Aorta (tissue), 5 donors: ENCODE measurements at places on chromosomes 7 and 10. TPM values are rescaled to one million over a fixed set of nuclear protein-coding genes. Genes with fewer than 3 reads are reported as not detected.

SLC26A5 gene
- total RNA-seq: 0.57 TPM

VWA2 gene
- 0.45 TPM for total RNA-seq

AASS gene
- 34.2 TPM for total RNA-seq

UCMA gene
- not detected for total RNA-seq

WNT2 gene
- total RNA-seq: 0.45 TPM

EVX1 gene
- total RNA-seq: not detected

CCL24 gene
- total RNA-seq: 1.1 TPM

C10orf67 gene
- total RNA-seq: not detected
